Karpas-422 (cell line): ENCODE measurements at places on chromosomes 5 and 9. TPM values are rescaled to one million over a fixed set of nuclear protein-coding genes. Genes with fewer than 3 reads are reported as not detected.

Gene GFRA3
- 0.37 TPM in 1 of 2 replicates, not detected in the other for total RNA-seq

Gene HTR1A
- total RNA-seq: not detected in 2 replicates

GRCh38 chr5:64188776-64189175, 23.1 kb downstream of the RNF180 start:
- H3K27ac ChIP-seq: no peak overlapping the region
- DNase-seq: no peak
- H3K36me3 ChIP-seq: no peaks in the 10 kb centered on the region
- no peak overlapping the region for H3K4me3 ChIP-seq

- no peak for DNase-seq
- H3K27ac ChIP-seq: no peak overlapping the region
- no peaks in the 10 kb centered on the region for H3K36me3 ChIP-seq
- H3K27me3 ChIP-seq: no peaks in the 10 kb centered on the region
- no peaks in the 10 kb centered on the region for H3K4me1 ChIP-seq
Observed at GRCh38 chr5:121913418-121913817, 48.4 kb upstream of the SRFBP1 start.

DNA sequence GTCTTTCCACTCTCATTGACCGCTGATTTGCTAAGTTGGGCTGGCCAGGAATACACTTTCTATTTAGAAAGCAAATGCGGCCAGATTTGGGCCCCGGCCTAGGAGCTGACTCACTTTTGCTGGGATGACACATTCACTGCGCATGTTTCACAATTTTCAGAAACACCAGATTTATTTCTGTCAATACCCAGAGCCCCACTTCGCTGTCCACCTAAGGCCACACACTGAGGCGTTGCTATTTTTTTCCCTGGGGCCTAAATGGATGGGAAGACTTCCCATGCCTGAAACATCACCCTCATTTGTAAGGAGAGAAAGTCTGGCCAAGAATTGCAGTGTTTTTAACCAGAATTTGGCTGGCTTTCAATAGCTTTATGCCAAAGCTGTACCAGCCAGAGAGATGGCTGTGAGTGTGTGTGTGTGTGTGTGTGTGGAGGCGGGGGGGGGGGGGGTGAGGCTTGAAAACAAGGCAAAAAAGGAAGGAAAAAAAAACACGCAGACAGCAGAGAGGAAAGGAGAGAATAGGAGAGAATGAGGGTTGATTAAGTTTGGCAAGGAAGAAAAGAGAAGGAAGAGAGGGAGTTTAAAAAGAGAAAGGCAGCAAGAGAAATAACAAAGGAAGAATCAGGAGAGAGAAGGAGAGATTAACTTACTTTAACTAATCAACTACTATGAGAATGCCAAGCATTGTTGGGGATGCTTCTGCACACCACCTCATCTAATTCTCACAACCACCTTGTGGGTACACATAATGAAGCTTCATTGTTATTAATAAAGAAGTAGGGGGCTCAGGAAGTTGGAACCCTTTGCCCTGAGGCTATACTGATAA, 261.4 kb upstream of the KLF4 start:
- H3K4me3 ChIP-seq: no peak overlapping the region
- H3K36me3 ChIP-seq: no peaks in the 10 kb centered on the region
- DNase-seq: no peak
- no peaks in the 10 kb centered on the region for H3K4me1 ChIP-seq

GRCh38 chr5:177968661-177969211, 27.3 kb downstream of the PROP1 start:
- no peak for DNase-seq
- H3K27ac ChIP-seq: no peak overlapping the region
- H3K27me3 ChIP-seq: no peaks in the 10 kb centered on the region
- H3K4me3 ChIP-seq: no peak overlapping the region
- no peaks in the 10 kb centered on the region for H3K36me3 ChIP-seq
- no peaks in the 10 kb centered on the region for H3K4me1 ChIP-seq

DNA sequence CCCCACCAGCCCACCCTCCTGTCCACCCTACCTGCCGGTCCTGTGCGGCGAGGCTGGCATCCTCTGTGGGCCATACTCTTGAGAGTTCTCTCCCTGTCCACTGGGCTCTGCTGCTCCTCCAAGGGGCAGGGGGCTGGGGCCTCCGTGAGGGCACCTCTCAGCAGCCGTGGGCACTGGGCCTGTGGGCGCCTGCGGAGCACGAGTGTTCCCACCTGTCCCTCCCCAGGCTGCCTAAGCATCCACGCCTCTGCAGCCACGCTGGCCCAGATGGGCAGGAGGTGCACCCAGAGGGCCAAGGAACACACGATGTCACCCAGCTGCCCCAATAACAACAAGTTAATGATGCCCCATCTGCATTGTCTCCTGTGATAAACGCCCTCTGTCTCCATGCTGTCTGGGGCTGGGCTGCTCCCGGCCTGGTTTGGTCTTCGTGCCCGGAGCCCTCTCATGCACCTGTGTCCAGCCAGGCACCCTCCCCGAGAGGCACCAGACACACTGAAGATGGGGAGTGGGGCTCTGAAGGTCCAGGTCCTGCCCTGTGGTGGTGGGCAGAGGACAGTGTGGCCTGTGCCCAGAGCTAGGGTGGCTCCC, 114.5 kb downstream of the RXRA start:
- no peak overlapping the region for H3K27ac ChIP-seq
- H3K27me3 ChIP-seq: no peaks in the 10 kb centered on the region
- no peak for DNase-seq
- H3K4me1 ChIP-seq: no peaks in the 10 kb centered on the region
- no peak overlapping the region for H3K4me3 ChIP-seq

DNA sequence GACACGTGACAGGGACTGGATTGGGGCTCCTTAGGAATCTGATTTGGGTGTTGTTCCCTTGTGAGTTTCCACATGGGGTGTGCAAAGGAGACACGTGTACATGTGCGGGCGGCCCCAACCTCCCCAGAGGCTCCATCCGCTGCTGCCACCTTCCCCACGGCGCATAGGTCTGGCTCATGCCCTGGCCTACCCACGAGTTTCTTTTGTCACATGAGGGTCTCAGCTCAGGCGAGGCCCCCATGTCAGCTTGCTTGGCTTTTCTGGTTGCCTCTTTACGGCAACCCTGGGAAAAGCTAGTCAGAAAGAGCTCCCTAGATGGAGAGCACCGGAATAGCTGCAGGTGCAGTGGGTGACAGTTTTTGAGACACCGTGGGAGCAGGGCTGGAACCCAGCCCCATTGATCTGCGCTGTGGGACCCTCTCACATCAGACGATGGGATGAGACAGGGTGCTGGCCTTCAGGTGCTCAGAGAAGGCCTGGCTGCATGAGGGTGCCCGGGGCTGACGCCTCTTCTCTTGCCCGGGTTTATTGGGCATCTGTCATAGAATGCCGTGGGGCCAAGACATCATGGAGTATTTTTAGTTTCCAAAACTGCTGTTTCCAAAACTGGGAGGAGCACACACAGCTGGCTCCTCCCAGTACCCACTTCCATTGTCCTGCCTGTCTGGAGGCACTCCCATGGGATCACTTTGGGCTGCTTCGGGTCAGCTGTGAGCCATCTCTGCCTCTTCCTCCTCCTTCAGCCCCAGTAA, 107.8 kb downstream of the WNK2 start:
- no peak overlapping the region for H3K27ac ChIP-seq
- no peak for DNase-seq
- H3K4me3 ChIP-seq: no peak overlapping the region
- H3K27me3 ChIP-seq: no peaks in the 10 kb centered on the region
- peaks cover 42% of the 10 kb centered on the region for H3K4me1 ChIP-seq

DNA sequence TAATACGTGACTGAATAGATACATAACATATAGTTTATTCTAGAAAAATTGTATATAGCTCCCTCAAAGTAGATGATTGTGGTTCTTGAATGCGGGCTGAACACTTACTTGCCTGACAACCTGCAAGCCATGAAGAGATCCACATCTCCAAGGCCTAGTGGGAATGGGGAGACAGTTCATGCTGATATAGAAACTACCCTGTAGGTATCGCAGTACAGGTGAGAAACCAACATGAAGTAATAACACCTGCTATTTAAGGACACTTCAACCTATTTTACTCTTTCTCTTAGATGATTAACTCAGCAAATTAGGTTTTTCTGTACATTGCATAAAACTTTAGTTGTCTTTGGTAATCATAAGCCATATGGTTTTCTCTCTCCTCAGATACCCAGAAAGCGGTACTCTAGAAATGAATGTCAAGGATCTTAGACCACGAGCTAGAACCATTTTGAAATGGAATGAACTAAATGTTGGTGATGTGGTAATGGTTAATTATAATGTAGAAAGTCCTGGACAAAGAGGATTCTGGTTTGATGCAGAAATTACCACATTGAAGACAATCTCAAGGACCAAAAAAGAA, 47.3 kb downstream of the UHRF2 start:
- H3K4me3 ChIP-seq: no peak overlapping the region
- DNase-seq: no peak
- H3K36me3 ChIP-seq: peaks cover 13% of the 10 kb centered on the region; the same call in 1 of the 2 replicates
- no peak overlapping the region for H3K27ac ChIP-seq
- no peaks in the 10 kb centered on the region for H3K4me1 ChIP-seq

- peak overlapping the region; percentile 38; the same call in 1 of the 2 replicates for H3K4me3 ChIP-seq
- H3K36me3 ChIP-seq: no peaks in the 10 kb centered on the region
- peaks cover 21% of the 10 kb centered on the region for H3K4me1 ChIP-seq
- DNase-seq: peak; percentile 79
- H3K27ac ChIP-seq: peak overlapping the region; percentile 42; the same call in 1 of the 2 replicates
- H3K27me3 ChIP-seq: no peaks in the 10 kb centered on the region
Observed at GRCh38 chr5:124410539-124411488, 335.6 kb downstream of the ZNF608 start.

Gene IL31RA
- not detected in 2 replicates for total RNA-seq

DNA sequence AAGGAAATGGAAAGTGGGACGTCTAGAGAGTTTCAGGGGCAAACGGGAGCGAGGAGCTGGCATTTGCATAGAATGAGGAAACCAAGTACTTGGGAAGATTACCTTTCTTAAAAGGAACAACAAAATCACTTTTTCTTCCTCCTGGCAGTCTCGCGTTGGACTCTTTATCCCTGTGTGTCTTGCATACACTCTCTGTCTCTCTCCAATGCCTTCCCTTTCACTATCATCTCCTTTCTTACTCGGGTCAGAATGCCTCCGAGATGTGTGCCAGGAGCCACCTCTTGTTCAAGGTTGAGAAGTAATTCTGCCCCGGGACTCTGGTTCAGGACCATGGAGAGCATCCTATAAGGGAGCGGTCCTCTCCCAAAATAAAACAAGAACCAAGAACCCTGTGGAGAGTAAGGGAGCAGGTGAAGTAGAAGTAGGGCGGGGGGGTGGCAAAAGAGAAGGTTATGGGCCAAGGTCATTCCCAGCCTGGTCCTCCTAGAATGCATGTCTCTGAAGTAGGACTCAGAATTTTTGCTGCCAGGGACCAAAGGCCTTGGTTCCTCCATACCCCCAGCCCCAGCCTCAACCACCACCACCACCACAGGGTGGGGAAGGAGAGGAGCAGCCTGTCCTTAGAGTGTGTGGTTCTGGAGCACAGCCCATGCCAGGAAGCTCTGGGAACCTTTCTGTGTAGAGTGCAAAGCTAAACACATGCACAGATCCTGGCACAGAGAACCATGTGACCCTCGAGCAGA, 72.1 kb upstream of the ARAP3 start:
- no peaks in the 10 kb centered on the region for H3K27me3 ChIP-seq
- H3K4me1 ChIP-seq: peaks cover 40% of the 10 kb centered on the region
- H3K27ac ChIP-seq: no peak overlapping the region
- peak; percentile 90 for DNase-seq
- H3K36me3 ChIP-seq: no peaks in the 10 kb centered on the region

- H3K36me3 ChIP-seq: no peaks in the 10 kb centered on the region
- H3K27me3 ChIP-seq: no peaks in the 10 kb centered on the region
- no peak overlapping the region for H3K4me3 ChIP-seq
- DNase-seq: no peak
- H3K27ac ChIP-seq: no peak overlapping the region
- no peaks in the 10 kb centered on the region for H3K4me1 ChIP-seq
Observed at GRCh38 chr9:127014216-127014909, 99.8 kb downstream of the RALGPS1 start.

DNA sequence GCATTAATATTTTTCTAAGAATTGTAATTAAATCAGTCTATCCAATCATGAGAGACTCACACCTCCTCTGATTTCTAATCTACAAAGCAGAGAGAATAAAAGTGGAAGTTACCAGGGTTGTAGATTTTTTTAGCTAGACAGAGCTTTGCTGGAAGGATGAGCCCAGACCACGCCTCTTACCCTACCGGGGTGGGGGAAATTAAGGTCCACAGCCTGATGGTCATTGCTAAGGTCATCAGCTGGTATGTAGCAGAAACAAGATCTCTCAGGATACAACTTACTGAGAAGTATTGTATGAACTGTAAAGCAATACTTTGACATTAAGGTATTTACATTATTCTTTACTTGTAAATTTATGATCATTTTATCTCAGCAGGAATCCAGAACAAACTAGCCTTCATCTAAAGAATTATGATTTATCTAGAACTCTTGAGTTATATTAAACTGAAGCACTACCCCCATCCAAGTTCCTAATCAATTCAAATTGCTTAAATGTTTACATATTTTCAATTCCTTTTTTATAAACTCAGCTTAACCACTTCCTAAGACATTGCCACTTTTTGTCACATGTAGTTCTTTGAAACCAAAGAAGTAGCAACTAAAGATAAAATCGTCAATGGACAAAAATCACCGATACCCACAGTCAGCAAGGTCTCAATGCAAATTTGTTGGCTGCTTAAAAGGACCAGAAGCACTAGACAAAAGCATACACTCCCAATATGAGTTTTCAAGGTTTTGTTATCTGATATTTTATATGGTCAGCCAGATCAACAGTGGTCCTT, 225.8 kb upstream of the DAPK1 start:
- H3K4me1 ChIP-seq: no peaks in the 10 kb centered on the region
- no peak overlapping the region for H3K4me3 ChIP-seq
- no peak for DNase-seq
- H3K27me3 ChIP-seq: no peaks in the 10 kb centered on the region

DNA sequence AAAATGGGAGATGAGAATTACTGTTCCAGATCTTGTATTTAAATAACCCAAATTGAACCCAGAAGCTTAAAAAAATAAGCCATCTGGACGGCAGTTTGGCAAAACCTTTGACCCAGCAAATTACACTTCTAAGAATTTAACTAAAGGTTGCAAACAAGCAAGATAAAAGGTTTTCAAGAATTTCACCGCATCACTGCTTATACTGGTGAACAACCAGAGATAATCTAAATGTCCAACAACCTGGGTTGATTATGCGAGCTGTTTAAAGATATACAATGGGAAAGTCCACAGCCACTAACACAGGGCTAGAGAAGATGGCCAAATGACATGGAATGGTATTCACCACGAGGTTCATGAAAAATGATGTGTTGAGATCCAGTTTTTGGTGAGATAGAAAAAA, 149.3 kb downstream of the GNAQ start:
- no peaks in the 10 kb centered on the region for H3K4me1 ChIP-seq
- no peak overlapping the region for H3K27ac ChIP-seq
- H3K4me3 ChIP-seq: no peak overlapping the region
- no peaks in the 10 kb centered on the region for H3K27me3 ChIP-seq
- DNase-seq: no peak
